Activated naive CD4-positive, alpha-beta T cell treated with anti-CD3 and anti-CD28 coated beads, Interleukin-2, amount 50 U/mL, for 72 hours (primary cell): ENCODE measurements at places on chromosomes 2 and 18. TPM values are rescaled to one million over a fixed set of nuclear protein-coding genes. Genes with fewer than 3 reads are reported as not detected.

APCDD1 gene
- not detected for total RNA-seq

GMCL1 gene
- 44.9 TPM for total RNA-seq

RAB6C gene
- total RNA-seq, result not detected

EML6 gene
- total RNA-seq, result 0.30 TPM

OTOF gene
- total RNA-seq, result 0.16 TPM

CD8A gene
- 1.7 TPM for total RNA-seq

NRBP1 gene
- total RNA-seq, result 80.8 TPM

FAM98A gene
- total RNA-seq, result 34.7 TPM

MARCHF4 gene
- not detected for total RNA-seq

PDE11A gene
- total RNA-seq, result not detected

PSMA8 gene
- 0.45 TPM for total RNA-seq

CHAC2 gene
- total RNA-seq, result 8.4 TPM

INHA gene
- total RNA-seq, result not detected

STARD6 gene
- total RNA-seq, result not detected

ABCG5 gene
- total RNA-seq, result not detected

REV1 gene
- 45.8 TPM for total RNA-seq

TLX2 gene
- 0.19 TPM for total RNA-seq

HOXD12 gene
- not detected for total RNA-seq

KCNIP3 gene
- total RNA-seq, result not detected

APOB gene
- total RNA-seq, result not detected

NEUROD1 gene
- not detected for total RNA-seq

TNFRSF11A gene
- total RNA-seq, result 15.8 TPM

SERPINB12 gene
- total RNA-seq, result not detected

EVX2 gene
- not detected for total RNA-seq

RGPD4 gene
- total RNA-seq, result not detected

CCDC85A gene
- total RNA-seq, result not detected

MPP4 gene
- not detected for total RNA-seq

SPR gene
- 9.3 TPM for total RNA-seq

HOXD10 gene
- not detected for total RNA-seq

FSIP2 gene
- 0.35 TPM for total RNA-seq

SMIM21 gene
- not detected for total RNA-seq

OXER1 gene
- total RNA-seq, result 0.25 TPM

CD302 gene
- 0.19 TPM for total RNA-seq
